ENCODE measurements at places on chromosomes 1 and 21. TPM values are rescaled to one million over a fixed set of nuclear protein-coding genes. Genes with fewer than 3 reads are reported as not detected.

AKR7A3 gene
- total RNA-seq = 1.3 TPM

CC2D1B gene
- 33.9 TPM for total RNA-seq

CNIH3 gene
- total RNA-seq = 4.0 TPM

GRCh38 chr1:116711263-116711840 is 42.9 kb upstream of the CD2 start:
- no peak for DNase-seq

- no peak for DNase-seq
Observed at GRCh38 chr1:110734133-110734680, 59.5 kb upstream of the KCNA3 start.

- no peak for DNase-seq
Observed at GRCh38 chr1:199282751-199283305, 644.0 kb downstream of the PTPRC start.

DNA sequence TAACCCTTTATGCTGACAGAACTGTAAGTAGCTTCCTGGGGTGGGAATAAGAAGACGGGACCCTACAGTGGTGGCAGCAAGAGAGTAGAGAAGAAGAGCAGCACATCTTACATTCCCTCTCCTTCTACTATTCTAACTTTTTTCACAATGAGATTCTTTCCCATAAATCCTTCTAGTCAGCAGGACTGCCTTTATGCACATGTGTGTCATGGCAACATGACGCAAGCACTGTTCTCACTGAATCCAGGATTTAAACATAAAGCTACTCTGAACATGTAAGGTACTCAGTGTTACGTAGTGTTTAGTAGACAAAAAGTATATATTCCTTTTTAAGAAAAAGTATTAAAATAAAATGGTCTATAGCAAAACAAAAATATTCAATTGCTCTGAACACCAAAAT is 309.7 kb upstream of the LYPLAL1 start:
- no peak for DNase-seq
